ENCODE measurements at places on chromosomes 2 and 18.

DNA sequence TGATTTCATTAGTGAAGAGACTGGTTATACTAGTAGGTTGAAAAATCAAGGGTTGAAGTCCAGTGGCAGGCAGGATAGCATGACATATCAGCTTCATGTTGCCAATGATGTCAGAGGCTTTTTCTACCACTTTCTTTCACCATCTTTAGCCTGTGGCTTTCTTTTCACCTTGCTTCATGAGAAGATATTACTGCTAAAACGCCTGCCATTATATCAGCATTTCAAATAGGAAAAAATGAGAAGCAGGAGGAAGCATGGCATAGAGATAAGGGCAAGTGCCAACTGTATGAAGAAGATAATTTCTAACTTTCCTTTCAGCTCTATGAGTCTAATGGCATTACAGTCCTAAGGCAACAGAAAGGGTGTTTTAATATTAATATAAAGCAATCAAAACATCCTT lies 270.2 kb upstream of the SYT4 start:
- DNase-seq, result no peak

DNA sequence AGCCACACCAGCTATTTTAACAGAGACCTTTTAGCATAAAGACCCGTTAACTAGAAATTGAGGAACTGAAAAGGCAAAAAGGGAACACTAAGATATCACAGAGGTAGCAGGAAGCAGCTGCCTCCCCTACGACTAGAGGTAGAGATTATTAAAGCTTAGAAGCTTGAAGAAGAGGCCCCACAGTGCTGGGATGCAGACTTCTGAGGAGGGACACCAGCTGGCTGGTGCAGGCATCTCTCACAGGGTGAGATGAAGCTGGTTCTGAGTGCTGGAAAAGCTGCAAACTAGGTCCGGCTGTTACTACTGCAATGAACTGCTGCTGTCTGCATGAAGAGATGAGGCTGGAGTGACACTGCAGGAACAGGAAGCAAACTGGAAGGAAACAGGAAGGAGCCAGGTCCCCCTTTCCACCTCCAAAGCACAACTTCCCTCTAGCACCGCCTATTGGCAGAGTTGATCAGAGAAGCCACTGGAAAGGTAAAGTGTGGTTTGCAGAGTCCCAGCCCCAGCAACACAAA lies 61.2 kb upstream of the MRPS9 start:
- no peak for DNase-seq

GRCh38 chr2:69116438-69116837 lies 103.5 kb downstream of the ANTXR1 start:
- DNase-seq, result no peak

GRCh38 chr2:195842932-195843331 lies 185.9 kb downstream of the SLC39A10 start:
- no peak for DNase-seq

DNA sequence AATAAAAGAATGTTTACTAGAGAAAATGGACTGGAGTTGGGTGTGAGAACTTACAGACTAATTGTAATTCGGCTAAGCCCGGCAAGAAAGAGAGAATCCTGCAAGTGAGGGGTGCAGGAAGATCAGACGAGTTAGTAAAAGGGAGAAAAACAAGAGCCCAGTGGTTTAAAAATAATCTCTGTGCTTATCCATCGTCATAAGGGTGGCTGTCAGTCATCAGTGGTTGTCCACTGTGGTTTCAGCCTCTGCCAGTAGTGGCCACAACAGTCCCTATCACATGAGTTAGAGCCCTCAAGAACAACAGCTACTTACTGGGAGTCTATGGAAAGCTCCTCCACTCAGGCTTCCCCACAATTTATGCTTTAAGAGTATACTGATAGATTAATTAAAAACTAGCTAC lies 239.8 kb downstream of the SETBP1 start:
- no peak for DNase-seq

DNA sequence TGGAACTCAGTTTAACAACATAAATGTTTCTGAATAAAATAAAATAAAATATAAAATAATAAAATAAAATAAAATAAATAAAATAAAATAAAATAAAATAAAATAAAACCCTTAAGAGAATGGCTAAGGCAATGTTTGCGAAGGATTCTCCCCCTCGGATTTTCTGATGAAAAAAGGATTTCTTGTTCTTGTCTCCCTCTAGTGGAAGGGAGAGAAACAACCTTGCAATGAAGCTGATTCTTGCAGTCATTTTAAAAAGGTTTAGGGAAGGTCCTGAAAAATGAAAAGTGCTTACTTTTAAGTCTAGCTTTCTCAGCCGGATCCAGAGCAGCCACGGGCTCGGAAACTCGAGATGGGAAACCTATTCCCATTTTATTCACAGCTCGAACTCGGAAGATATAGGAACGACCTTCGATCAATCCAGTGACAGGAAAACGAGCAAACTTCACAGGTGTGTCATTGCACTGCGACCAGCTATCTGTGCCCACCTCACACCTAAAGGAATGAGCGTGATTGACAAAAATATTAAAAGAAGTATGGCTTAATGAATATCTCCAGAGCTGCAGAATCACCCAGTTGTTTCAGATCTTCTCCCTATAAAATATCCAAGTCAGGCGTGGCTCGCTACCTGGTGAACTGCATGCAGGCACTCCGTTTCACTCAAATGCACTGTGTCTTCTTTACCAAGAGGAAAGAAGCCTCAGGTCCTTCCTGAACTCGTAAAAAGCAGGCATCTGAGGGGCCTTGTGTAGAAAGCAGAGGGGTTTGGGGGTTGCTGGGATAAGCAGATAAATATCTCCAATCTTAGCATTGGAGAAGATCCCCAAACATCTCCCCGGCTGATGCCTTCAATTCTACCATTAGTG lies 68.1 kb downstream of the MYOM1 start:
- no peak for DNase-seq

GRCh38 chr18:47179520-47179919 lies 3.4 kb upstream of the IER3IP1 start:
- DNase-seq, result no peak

DNA sequence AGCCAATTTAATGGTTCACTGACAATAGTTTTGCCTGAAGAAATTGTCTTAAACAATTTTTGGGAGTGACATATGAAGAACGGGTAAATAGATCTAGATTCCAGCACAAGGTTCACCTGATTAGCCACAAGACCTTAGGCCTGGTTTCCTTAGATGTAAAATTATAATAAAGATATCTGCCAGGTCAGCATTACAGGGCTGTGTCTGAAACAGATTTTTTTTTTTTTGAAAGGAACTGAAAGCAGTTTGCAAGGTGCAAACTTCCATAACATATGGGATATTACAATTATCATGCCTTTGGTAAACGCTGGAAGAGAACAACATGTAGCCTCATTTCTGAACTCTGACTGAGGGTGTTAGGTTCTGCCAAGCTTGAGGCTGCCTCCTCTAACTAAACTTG lies 599.4 kb downstream of the ERBB4 start:
- DNase-seq, result no peak

DNA sequence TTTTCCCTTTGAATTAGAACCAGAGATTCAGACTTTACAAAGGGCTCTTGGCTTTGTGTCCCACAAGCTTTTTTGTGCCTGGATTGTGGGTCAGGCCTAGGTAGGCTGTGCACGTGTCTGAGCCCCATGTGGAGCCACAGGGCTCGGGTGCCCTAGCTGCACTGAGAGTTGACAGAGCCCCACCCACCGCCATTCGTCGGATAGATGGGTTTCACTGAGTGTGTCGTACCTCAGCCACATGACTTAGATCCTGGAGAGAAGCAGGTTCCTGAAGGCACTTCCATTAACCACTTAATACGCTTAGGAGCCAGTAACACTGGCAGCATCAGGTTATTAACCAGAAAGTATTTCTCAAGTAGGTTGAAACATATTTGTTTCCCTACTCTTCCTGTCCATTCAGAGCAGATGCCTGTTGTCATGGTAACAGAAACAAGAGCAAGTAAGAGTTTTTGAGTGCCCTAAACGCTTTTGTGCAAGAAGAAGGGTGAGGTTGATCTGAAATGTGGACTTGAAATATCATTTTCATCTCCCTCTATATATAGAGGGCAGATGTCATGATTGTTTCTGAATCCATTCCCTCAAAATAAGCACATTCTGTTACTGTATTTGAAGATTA lies 30.0 kb downstream of the ADCYAP1 start:
- no peak for DNase-seq

DNA sequence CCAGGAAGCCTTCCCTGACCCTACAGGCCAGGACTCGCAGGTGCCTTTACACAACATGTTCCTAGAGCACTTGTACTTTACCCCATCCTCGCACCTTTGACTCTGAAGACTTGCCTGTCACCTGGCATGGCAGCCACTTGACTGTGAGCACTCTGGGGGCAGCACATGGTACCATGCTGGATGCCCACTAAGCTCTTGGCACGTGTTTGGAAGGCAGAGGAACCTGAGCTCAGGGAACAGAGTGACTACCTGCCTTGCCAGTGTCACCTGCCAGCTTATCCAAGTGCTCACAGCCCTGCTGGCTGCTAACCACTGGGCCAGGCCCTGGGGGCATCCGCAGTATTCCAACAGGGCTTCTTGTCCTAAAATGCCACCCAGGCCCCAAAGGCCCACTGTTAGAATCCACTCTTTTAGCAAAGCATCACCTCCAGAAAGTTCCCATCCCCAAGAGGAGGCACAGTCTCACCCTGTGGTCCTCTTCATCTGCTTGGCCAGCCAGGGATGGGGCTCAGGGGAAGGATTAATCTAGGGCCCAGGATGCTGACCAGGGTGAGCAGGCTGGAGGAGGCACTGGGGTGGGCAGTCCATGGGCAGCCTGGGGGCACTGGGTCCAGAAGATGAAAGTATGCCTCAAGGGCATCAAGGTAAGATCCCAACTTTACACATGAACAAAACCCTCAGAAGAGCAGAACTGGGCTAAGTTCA lies 57.0 kb downstream of the ZBTB7C start:
- DNase-seq, result no peak

DNA sequence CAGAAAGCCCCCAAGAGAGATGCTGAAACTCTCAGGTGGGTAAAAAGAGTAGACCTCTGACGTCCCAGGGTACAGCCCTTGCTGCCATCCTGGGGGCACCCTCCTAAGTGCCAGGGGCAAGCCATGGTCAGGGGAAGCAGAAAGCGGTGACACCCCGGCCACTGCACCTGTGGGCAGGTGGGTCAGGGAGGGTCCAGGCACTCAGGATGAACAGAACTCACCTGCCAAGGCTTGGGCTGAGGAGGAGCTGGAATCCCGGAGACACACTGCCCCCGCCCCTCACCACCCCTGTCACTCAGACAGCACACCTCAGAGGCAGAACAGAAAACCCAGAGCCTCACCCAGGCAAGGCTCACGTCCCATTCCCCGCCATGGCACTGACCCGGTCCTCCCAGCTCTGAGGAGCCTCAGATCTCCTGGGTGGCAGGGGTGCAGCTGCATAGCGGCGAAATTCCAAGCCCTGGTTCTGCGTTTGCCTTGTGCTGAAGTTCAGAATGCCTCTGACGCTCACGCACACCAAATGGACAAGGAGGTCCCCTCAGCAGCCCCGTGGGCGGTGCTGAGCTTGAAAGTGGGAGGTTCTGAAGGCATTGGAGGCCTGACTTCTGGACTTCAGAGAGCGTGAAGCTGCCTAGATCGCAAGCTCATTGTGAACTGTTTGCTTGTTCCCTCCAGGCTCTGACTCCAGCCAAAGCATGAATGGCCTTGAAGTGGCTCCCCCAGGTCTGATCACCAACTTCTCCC lies 4.3 kb downstream of the GPR17 start:
- no peak for DNase-seq

GRCh38 chr2:217969588-217969987 lies 33.2 kb downstream of the TNS1 start:
- DNase-seq, result no peak

- no peak for DNase-seq
Observed at GRCh38 chr2:60268661-60269060, 284.8 kb downstream of the BCL11A start.

GRCh38 chr18:2903006-2903405 lies 56.2 kb downstream of the EMILIN2 start:
- DNase-seq, result peak; percentile 11

DNA sequence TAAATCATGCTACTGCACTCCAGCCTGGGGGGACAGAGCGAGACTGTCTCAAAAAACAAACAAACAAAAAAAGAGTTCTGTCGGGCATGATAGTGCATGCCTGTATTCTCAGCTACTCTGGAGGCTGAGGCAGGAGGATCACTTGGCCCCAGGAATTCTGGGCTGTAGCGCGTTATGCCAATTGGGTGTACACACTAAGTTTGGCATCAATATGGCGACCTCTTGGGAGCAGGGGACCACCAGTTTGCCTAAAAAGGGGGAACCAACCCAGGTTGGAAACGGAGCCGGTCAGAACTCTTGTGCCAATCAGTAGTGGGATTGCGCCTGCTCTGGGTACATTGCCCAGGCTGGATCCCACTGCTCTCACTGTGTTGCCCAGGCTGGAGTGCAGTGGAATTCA lies 49.7 kb downstream of the SDC1 start:
- no peak for DNase-seq

DNA sequence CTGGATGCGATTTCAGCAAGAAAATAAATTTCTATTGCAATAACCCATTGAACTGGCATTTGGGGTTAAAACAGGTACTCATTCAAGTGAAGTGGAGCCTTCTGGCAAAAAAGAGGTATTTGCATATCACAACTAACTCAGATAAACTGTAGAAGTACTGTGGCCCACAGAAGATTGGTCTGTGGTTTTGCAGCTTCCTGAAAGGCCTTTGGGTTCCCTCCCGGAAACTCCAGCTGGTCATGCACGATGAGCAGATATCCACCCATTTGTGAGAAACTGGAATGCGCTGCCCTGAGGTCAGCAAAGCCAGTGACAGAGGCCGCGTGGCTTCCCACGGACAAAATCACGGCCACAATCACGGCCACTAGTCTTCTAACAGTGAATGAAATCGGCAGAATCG lies 106.3 kb downstream of the EPHA4 start:
- DNase-seq, result no peak

DNA sequence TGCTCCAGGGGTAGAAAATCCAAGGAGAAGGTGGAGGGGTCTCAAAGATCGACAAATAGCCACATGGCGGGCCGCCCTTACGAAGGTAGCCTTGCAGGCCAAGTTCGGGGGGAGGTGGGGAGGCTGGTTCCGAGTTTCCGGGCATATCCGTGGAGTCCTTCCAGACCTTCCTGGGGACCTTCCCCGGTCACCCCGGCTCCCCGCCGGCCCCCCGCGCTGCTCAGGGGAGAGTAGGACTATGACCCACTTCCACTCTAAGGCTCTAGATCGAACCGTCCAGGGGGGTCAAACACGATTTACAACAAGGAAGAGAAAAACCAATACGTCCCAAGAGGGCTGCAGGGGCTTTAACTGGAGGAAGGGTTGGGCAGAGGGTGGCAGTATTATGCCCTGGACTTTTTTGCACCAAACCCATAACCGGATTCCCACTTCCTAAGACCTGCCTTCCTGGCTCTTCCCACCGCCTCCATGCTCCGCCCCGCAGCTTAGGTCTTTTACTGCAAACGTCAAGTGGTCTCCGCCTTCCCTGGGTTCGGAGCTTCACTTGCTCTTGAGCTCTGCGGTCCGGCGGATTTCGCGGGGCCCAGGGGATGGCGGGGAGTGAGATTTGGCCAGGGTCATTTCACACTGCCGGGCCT lies 779 bp upstream of the LYPD6 start:
- DNase-seq, result peak; percentile 82

GRCh38 chr2:9739531-9739964 lies 103.7 kb upstream of the TAF1B start:
- DNase-seq, result no peak

- no peak for DNase-seq
Observed at GRCh38 chr2:112995346-112995920, 9.8 kb upstream of the IL36A start.
